ENCODE measurements at places on chromosomes 1 and 21.
A peak's percentile ranks its signal among the peaks of the same experiment; 100 is the strongest.

DNA sequence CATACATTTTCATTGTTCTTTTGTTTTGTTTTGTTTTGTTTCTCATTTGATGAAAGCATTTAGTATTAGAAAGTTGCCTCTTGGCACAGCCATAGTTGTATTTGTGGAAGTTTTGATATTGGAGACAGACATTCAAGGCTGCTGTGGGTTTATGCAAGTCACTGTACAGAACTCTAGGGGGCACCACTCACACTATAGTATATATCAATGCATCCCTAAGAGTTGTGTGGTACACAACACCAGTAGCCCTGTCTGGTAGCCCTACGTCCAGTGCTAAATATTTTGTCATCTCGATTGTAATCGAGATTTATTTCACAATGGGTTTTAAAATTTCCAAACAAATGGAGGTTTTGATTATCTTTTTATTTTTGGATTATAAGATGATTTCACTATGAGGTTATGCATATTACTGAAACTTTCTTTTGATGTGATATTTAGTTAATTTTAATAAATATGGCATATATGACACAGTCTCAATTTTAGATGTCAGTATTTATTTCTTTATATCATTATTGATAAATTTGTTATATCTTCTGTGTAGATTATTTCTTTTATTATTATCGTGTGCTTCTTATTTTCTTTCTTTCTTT, 112.2 kb downstream of the NR5A2 start:
- DNase-seq = no peak

DNA sequence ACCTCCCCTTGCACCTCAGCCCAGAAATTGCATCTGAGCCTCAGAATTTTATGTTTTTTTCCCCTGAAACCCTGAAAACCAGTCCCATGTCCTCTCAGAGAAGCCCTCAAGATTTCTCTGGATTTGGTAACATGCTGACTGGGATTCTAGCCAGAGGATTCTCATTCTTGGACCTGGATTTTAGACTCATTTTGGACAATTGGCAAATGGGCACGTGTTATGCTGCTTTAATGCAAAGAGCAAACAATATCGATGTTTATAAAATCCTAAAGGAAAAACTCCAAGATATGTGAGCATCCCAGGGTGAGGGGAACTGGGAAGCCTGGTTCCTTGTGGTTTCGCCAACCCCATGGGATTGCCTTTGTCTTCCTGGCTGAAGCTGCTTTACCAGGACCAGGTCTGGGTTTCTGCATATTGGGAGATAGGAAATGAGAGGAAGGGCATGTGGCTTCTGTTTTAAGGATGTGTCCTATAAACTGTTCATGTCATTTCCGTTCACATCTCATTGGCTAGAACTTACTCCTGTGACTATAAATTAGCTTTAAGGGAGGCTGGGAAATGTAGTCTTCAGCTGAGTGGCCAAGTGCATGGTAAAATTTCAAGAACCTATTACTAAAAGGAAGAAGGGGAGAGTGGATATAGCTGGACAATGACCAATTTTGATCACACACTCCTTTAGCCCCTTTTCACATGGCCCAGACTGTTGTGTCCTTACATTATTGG, 27.2 kb upstream of the BCL10 start:
- DNase-seq = no peak

DNA sequence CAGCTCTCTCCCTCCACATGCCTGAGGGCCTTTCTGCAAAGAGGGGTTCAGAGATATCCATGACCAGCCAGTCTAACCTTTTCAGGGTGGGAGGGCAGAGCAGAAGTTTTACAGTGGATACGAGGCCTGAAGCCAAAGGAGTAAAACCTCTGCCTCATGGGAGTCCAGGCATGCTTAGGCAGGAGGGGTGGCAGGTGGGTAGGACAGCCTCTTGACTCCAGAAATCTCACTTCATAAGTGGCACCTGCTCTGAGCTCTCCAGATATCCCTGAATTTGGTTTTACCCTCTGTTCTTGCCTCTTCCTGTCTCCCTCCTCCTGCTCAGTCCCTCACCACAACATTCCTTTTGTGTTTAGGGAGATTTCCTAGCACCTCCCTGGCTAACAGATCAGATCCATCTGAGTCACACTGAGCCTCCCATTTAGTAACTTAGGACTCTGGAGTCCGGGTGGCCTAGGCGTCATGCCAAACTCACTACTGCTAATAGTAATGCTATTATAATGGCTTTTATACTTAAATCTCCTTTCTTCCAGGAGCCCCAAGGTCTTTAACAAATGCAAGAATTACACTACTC, 201.0 kb downstream of the HS2ST1 start:
- no peak for DNase-seq

DNA sequence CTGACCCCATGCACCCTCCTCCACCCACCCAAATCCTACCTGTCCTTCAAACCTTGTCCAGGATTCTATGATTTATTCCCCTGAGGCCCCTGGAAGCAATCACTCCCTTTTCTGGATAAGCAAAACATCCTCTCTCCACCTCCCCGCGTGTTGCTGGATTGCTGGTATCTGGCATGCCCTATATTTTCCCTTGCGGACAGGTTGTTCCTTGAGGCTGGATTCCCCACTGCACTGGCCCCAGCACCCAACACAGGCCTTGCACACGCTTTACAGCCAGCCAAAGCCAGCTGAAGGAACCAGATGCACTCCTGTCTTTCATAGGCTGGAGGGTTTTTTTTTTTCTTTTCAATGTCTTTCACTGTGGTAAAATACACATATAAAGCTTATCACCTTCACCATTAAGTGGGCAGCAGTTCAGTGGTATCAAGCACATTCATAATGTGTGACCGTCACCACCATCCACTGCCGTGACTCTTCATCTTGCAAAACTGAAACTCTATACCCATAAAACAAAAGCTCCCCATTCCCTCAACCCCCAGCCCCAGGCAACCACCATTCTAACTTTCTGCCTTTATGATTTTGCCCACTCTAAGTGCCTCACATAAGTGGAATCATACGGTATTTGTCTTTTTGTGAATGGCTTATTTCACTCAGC, 50.9 kb downstream of the TOR1AIP2 start:
- DNase-seq = no peak

DNA sequence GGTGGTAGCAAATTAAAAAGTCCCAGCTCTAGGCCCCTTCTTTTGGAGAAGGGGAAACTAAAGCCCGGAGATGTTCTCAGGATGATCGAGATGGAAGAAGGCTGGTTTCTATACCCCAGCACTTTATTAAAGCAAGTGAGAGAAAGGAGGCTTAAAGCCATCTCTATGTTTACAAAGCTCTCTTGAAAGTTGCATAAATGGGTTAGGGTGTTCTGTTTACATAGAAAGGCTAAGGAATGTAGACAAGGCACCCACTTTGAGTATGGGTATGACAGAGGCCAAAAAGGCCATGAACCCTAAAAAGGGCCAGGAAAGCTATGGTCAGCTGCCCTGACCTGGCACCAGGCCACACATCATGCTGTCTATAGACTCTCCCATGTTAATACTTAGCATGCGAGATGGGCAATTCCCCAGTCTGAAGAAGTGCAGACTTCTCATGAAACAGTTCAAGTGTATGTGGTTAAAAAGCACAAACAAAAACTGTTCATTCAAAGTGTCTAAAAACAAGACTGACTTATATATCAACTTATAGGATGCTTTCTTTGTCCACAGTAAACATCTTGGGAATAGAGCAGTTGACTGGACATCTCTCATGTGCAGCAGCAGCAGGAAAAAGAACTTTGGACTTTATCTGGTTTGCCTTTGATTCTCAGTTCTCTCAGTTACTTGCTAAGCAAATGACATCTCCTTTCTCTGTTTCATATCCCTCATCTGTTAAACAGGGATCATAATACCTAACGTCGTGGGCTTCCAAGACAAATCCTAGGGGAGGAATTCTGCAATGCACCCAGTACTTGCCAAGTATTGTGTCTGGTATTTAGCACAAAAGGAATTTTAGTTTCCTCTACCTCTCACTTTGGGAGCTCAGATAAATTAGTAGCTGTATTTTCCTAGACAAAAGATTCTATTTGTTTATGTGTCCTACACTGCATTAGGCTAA, 521.6 kb downstream of the PLPP3 start:
- DNase-seq = no peak

GRCh38 chr1:1068517-1069055, 5.5 kb downstream of the RNF223 start:
- no peak for DNase-seq

DNA sequence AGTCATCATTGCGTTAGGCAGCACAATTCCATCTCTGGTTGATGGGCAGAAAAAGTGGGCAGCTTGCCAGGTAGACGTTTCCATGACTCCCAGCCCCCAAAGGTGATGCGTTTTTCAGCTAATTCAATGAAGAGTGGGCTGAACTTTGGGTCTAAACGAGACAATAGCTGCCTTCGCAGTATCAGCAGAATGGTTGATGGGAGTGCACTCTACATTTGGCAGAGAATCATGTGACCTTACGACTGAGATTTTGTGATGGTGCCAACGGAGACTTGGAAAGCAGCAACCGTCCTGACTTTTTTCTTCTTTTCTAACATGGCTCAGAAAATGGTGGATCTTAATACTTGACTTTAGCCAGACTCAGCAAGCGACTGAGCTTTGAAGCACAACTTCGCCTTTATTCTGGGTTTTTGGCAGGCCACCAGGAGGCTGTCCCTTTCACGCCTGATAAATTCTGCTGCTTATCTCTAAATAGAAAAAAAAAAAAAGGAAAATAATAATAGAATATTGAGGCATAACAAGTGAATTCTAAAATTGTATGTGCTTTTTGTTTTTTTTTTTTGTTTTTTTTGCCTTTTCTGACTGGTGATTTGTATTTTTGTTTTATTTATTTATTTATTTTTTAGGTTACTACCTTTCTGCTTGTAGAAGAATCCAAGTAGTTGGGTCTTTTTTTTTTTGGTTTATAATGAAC, 804.8 kb downstream of the USP25 start:
- DNase-seq = peak; percentile 64

DNA sequence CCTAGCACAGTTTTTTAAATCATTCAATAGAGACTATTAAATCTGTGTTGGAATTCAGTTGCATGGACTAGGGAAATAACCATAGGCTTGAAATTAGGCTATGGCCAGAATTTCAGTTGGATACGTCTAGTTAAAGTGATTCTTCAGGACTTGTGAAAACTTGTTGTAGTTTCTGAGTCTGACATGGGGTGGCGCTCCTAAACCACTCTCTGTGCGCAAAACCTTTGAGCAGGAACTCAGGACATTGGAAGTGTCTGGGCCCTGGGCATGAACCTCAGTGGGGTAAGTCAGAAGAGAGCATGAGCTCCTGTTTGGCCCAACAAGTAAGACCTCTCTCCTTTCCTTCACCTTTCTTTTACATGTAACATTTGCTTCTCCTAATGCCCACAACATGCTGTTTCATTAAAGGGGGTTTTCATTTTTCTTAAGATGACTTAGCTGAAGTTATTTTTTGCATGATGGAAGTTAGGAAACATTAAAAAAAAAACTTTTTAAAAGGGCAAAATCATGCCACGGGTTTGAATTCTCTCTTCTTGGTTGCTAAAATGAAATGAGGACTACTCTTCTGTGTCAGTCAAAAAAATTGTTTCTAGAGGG, 17.1 kb upstream of the CCDC190 start:
- peak; percentile 89 for DNase-seq

GRCh38 chr1:187018291-187018690, 189.5 kb downstream of the PLA2G4A start:
- DNase-seq = no peak

GRCh38 chr1:157966031-157966537, 27.4 kb upstream of the KIRREL1 start:
- DNase-seq = no peak

- DNase-seq = peak; percentile 79
Measured at GRCh38 chr1:3410142-3410925, 44.1 kb upstream of the ARHGEF16 start.

GRCh38 chr21:36816561-36817130, 117.7 kb downstream of the SIM2 start:
- no peak for DNase-seq

- DNase-seq = no peak
Measured at GRCh38 chr21:33386222-33386784, 16.9 kb upstream of the IFNGR2 start.

DNA sequence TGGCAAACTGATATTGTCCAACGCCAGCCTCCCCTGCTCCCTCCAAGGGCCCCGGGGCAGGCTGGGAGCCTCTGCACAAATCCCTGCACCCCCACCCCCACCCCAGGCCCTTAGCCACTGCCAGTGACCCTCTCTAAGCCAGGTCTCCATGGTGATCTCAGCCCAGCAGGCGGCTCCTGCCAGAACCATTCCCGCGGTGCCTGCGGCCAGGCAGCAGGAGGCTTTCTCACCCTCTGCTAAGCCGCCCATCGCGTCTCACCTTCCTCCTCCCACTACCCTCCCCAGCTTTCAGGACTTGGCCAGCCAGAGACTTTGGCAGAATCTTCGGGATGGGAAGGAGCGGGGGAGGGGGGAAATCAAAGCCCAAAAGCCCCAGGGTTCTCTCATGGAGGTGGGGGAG, 46.8 kb upstream of the WASF2 start:
- peak; percentile 80 for DNase-seq

GRCh38 chr1:27408151-27408550, 15.7 kb downstream of the GPR3 start:
- DNase-seq = no peak

DNA sequence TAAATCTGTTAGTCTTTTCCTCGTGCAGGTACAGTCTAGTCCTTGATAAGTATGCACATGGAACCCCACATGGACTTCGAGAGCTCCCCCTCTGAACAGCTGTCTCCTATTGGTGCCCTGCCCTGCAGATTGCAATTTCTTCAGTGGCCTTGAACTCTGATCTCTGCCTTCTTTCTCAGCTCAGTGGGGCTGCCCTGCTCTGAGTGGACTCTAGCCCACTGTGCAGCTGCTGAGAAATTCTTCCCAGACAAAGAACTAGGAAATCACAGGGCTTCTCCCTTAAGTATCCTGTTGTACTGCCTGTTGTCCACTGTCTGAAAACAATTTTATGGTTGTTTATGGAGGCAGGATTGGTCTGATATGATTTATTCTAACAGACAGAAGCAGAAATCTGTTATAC, 38.2 kb downstream of the ADAM30 start:
- DNase-seq = no peak

DNA sequence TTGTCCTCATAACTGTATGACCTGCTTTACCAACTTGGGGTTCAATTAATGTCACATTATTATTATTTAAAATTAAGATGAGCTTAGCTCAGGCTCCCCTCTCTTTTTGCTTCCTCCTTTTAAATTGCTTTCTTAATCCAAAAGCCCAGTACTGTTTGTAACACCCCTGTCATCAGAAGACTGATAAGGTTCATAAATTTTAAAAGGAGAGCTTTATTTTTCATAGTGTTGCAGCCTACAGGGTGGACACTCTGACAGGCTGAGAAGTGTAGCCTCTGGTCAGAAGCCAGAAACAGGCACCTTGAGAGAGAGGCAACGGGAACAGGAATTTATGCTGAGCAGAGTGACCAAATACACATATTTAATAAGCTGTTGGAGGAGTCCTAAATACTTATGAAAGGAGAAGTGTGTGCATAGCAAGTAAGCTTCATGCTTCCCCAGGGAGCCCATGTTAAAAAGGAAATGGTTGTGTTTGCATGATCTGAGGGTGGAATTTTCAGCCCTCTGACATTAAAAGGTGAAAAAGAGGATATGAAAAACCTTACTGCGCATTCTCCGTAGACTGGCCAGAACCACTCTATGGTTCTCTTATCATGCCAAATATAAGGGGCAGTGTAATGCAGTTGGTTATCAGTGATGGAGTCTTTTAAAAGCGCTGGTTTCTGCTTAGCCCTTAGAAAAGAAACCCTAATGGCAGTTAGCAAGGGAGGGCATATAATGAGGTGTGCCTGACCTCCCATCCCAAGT, 30.5 kb upstream of the FGGY start:
- no peak for DNase-seq

GRCh38 chr1:46370214-46370633, 23.9 kb upstream of the FAAH start:
- DNase-seq = no peak

All from posterior cingulate gyrus (tissue), 11 donors.